ENCODE measurements at places on chromosomes 6 and 20.
A peak's percentile ranks its signal among the peaks of the same experiment; 100 is the strongest.

DNA sequence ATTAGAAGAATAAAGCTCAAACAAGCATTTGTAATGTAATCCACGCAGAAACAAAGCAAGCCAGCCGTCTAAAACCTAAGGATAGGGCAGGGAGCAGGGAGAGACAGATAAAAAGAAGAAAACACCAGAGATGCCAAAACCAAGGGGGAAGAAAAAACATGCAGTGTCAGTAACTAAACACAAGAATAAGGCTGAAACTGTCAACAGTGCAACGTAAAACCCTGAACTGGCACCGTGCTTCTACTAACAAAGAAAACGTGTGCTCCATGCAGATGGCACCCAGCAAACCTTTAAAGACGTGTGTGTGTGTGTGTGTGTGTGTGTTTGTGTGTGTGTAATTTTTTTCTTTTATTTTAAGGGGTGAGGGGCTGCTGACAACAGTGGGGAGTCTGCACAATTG lies 88.4 kb upstream of the TAB2 start:
- no peak for DNase-seq

DNA sequence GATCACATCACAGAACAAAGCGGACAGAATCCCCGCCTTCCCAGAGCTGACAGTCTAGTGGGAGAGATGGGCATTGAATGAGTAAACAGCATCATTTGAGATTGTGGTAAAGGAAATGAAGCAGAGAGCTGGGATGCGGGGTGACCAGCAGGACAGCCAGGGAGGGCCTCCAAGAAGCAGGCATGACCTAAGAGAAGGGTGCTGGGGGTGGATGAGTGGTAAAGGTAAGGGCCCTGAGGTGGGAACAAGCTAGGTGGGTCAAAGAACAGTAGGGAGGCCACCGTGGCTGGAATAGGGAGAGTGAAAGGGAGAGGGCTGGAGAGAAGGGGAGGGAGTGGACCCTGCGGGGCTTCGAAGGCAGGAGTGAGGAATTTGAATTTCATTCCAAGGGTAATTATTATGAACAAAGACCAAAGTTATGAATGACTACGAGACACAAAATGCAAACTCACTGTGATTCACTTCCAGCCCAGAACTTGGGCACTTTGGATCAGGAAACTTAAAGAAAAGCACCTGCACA lies 61.4 kb downstream of the CEBPB start:
- no peak for DNase-seq

- DNase-seq: no peak
These were observed 131.6 kb upstream of the PMEPA1 start for GRCh38 chr20:57841297-57841866.

- DNase-seq: no peak
These were observed 79.8 kb downstream of the RALGAPA2 start for GRCh38 chr20:20632644-20633043.

DNA sequence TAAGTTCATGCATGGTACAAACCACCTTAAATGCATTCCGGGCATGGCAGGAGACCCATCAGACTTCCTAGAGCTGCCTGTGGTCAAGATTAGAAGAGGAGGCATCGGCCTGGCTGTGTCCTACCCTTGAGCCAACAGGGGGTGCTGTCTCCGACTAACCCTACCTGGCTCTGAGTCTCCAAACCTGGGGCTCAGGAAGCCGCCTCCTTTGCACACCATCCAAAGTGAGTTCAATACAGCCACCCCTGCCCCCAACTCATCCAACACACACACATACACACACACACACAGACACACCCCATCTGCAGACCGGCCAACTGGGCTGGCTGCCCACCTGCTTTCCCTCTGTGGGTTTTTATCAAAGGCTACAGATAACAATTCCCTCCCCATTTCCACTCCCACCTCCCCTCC lies 77.0 kb downstream of the JPH2 start:
- DNase-seq: no peak

DNA sequence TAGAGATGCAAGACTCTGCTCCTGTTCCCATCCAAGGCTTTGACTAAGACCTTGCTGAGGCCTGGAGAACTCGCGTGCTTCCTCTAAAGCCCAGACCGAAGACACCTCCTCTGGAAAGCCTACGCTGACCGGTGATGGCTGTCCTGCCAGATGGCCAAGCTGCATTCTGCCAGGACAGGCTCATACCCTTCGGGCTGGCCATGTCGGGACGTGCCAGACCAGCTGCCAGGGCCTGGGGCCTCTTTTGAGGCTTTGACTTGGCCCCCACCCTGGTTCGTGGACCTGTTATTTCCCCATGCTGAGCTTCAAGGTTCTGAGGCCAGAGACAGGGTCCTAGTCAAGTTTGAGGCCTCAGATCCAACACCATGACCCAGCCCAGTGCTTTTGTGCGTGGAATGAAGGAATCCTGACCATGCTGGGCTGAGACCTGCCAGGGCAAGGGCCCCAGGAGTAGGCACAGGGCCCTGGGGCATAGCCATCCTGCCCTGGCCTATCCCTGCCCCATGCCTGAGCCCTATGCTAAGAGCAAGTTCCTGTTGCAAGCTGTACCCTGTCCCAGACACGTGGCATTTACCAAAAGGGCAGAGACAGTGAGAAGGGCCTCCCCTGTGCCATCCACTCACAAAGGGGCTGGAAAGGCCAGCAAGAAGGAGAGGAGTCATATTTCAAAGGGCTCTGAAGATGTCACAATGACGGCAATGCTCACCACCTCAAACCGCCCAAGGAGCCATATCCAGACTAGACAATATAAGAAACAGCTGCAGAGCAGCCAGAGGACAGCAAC lies 42.8 kb downstream of the MRPL14 start:
- no peak for DNase-seq

- no peak for DNase-seq
These were observed 81.4 kb downstream of the SERAC1 start for GRCh38 chr6:158086504-158087223.

- no peak for DNase-seq
These were observed 9.9 kb upstream of the ULBP3 start for GRCh38 chr6:150078788-150079187.

DNA sequence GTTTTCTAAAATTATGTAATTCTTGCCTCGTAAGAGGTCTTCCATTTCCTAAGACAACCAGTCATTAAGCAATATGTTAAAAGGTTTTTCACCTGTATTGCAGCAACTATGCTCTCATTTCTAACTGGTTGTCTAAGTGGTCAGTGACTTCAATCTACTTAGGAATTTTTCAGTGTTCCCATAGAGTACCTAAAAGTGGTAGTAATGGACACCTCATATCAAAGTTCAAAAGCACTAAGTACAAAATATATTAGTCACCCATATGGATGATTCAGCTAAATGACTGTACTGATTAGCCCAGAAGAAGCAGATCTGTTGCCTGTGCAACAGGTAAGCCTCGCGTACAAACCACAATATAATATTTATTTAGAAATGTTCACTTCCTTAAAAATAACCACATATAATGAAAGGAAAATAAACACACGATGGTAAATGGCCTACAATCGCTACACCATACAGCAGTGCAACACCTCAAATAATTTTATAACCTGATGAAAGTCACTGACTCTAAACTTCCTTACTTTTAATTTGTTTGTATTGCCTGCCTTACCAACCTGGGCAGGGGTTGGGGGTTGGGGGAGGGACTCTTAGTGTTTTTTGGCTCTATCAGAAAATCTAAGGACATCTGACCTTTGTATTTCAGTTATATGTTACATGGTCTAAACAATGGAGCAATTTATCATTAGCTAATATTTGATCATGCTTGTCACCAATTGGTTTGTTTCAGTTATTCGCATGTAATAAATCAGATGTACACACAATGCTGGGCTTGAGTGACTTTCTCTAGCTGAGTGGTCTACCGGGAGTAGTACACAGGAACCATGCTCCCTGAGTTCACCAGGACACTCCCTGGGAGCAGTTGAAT lies 105.9 kb downstream of the HIVEP2 start:
- DNase-seq: no peak

GRCh38 chr6:100229512-100229911 lies 235.2 kb downstream of the SIM1 start:
- no peak for DNase-seq

- no peak for DNase-seq
These were observed 1061.8 kb upstream of the CITED2 start for GRCh38 chr6:140436023-140436811.

- DNase-seq: no peak
These were observed 5.6 kb downstream of the SOX4 start for GRCh38 chr6:21599051-21599696.

DNA sequence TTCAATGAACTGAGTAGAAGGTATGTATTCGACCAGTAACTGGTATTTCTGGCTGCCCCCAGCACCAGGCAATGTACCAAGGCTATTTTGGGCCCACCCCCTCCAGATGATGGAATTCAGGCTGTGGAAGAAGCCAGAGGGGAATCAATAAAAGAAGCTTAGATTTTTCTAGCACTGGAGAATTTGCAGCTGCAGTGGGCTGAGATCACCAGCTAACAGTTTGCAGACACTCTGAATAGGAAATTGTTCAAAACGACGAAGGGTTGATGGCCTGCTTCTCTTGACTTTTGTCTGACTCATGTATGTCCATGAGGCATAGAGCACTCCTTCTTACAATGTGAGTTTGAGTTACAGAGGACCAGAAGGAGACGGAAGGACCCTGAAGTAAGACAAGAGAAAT lies 32.4 kb upstream of the FBXO9 start:
- no peak for DNase-seq

GRCh38 chr6:4892785-4893485 lies 110.9 kb downstream of the RPP40 start:
- no peak for DNase-seq

- DNase-seq: no peak
These were observed 455.2 kb downstream of the PLCB1 start for GRCh38 chr20:8587251-8587650.

DNA sequence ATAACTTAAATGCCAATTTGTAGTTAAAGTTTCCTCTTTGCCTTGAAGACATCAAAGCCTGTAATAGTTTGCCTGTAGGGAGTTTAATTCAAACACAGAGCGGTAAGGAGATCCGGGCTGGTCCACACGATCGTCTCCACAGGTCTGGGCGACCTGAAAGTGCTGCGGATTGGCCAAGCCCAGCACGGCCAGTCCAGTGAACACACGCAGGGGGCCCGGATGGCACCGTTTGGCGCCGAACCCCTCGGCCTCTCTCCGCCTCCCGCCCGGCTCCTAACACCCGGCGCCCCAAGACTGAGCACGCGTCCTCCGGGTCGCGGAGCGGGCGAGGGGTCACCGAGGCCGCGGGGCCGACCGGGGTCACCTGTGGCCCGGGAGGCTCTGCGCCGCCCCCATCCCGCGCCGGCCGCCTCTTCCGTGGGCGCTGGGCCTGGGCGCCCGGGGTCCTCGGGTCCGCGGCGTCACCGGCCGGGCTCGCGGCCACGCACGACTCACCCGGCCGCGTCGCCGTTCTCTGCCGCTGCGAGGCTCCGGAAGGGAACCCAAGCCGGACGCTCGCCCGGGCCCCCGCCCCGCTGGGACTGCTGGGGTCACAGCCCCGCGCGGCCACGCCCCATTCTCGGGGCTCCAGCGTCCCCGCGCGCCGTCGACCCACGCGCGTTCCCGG lies 481 bp downstream of the SERPINB6 start:
- DNase-seq: peak; percentile 17

DNA sequence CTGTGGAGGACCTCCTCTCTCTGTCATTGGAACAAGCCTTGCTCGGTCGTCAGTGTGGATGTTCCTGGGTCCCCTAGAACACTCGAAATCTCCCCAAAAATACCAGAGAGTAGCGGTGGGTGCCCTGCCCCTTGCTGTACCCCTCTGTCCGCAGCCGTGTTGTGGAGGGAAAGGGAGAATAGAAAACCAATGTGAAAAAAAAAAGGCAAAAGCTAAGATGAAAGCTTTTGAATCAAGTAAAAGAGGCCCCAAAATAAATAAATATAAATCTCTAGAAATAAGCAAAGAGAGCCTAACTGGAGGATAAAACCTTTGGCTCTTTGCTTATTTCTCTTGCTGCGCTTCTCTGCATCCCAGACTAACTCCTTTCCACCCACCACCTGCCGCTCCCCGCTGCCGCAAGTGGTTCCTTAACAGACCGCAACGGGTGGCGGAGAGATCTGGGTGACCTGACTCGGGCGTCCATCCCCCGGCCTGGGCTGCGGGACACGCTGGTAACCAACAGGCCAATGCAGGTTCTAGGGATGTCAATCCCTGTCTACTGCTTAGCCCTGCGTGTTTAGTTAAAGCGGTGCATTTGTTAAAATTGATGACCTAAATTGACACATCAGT lies 110.0 kb downstream of the GPX5 start:
- no peak for DNase-seq

GRCh38 chr6:161242779-161243693 lies 30.8 kb downstream of the AGPAT4 start:
- no peak for DNase-seq

- DNase-seq: no peak
These were observed 126.0 kb downstream of the SCML4 start for GRCh38 chr6:107698146-107698545.

DNA sequence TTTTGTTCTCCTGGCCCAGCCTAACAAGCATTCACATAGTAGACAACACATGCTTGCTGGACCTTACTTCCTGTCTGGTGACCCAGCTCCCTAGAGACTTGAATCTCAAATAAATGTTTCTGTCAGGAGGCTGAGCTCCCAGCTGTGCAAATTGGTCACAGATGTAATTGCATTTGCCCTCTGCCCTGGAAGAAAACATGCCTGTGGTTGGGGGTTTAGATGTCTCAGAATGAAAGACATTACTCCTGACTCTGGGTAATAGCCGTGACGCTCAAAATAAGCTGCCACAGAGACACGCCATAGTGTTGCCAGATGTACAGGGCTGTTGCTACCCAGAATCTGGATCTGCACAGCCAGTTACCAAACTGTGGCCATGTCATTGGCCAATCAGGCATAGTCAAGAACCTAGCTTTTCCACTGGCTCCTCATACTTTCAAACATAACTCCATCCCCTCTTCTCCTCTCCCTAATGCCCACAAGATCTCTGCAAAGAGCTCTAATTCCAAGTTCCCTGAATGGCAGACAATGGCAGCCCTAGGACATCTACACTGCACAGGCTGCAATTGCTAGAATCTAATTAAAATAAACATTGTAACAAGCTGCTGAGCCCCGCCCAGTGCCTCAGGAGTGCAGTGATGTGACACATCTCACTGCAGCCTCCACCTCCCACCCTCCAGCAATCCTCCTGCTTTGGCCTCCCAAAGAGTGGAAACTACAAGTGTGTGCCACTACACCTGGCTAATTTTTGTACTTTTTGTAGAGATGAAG lies 32.8 kb upstream of the GMPR start:
- DNase-seq: no peak

- no peak for DNase-seq
These were observed 180.7 kb downstream of the EPHA7 start for GRCh38 chr6:93238632-93239031.

GRCh38 chr20:58511364-58511763 lies 3.8 kb downstream of the APCDD1L start:
- DNase-seq: no peak

GRCh38 chr6:32825966-32826365 lies 9.2 kb upstream of the HLA-DOB start:
- no peak for DNase-seq

- DNase-seq: peak; percentile 6
These were observed 11.9 kb upstream of the CPNE5 start for GRCh38 chr6:36851149-36851614.

- no peak for DNase-seq
These were observed 133.0 kb downstream of the FARS2 start for GRCh38 chr6:5394280-5394679.

- DNase-seq: no peak
These were observed 34.8 kb downstream of the MYLIP start for GRCh38 chr6:16163535-16164300.

Data from stimulated activated naive CD4-positive, alpha-beta T cell treated with Interleukin-2 at 50 U/mL for 16 hours (primary cell).